ENCODE measurements at places on chromosomes 2 and 18.

GRCh38 chr18:46916551-46917107 is 678 bp downstream of the PIAS2 start:
- H3K36me3 ChIP-seq: no peaks in the 10 kb centered on the region
- H3K4me1 ChIP-seq: peaks cover 46% of the 10 kb centered on the region
- peak overlapping the region; percentile 57 for H3K27ac ChIP-seq
- H3K4me3 ChIP-seq: peak overlapping the region; percentile 95

DNA sequence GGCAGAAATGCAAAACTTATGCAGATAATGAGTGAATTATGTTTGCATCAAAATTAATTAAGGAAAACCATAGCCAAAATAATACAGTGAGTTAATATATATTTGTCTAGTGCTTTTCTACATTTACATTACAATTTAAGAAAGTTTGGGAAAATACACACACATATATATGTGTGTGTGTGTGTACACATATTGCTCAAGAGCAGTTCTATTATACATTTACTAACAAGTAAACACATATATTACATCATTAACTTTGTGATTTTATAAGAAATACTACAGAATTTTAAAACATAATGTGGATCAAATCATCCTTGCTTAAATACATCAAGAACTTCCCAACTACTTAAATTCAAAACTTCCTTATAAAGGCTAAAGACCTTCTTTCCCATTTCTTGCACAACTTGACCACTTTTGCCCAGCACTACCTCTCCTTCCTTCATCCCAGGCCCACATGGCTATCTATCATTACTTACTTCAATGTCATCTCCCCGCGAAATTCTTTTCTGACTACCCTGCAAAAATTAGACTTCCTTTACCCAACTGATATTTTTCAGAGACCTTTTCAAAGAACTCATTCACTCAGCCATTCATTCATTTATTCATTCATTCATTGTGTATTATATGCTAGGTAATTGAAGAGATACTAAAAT is 68.4 kb downstream of the COL5A2 start:
- H3K27me3 ChIP-seq: no peaks in the 10 kb centered on the region
- no peak for DNase-seq
- no peak overlapping the region for H3K4me3 ChIP-seq

DNA sequence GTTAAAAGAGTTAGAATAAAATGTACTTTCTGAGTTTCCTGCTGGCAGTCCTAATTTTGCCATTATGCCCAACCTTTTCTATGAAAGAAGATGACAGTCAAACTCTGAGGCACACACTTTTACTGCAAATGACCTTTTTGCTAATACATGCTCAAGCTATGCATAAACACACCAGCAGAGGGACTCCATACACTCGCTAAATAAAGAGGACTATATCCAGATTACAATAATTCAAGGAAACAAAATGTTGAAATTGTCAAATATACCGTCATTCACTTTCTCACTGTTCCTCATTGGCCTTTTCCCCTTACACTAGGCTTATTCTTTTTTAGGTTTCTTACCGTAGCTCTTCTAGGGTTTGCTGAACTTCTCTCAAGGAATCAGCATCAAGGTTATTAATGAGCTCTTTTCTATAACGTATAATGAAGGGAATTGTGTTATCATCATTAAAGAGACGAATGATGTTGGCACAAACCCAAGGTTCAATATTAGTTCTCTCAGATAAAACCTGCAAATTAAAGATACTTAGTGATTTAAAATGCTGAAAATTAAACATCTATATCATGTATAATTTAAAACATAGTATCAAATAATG is 25.7 kb downstream of the SRBD1 start:
- H3K4me3 ChIP-seq: no peak overlapping the region
- DNase-seq: no peak

GRCh38 chr2:225326969-225327368 is 72.5 kb upstream of the NYAP2 start:
- H3K4me3 ChIP-seq: no peak overlapping the region
- DNase-seq: no peak
- no peak overlapping the region for H3K27ac ChIP-seq
- no peaks in the 10 kb centered on the region for H3K36me3 ChIP-seq
- H3K27me3 ChIP-seq: no peaks in the 10 kb centered on the region

- peaks cover 19% of the 10 kb centered on the region for H3K27me3 ChIP-seq
- no peak for DNase-seq
- no peaks in the 10 kb centered on the region for H3K36me3 ChIP-seq
- no peak overlapping the region for H3K4me3 ChIP-seq
- no peak overlapping the region for H3K27ac ChIP-seq
Measured at GRCh38 chr2:26672818-26673393, 19.6 kb upstream of the KCNK3 start.

DNA sequence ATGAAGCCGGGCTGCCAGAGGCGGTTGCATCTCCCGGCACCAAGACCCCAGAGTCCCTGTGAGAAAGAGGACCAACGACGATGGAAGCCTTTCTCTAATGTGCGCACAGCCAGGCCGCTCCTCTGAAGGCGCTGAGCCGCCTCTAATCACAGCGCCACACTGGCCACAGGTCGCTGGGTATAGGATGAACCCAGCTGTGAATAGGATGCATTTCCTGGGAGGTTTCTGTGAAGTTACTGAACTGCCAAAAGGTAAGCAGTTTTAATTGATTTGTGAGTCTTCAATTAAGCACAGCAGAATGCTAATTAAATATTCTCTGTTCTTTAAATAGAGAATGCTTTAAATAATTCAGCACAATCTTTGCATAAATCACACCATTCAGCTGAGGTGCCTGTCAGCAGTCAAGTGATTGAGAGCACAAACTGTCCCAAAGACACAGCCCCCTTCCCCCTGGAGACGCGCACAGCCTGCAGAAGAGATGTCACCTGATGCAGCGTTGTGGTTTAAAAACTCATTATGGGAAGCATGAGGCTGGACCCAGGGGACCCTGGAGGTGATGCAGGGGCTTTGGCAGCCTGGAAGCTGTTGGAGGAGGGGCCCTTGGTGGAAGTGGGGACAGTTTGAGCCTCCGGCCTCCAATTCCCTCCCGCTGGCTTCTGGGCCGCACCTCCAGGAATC is 98.1 kb downstream of the RTP5 start:
- peaks cover 6% of the 10 kb centered on the region for H3K36me3 ChIP-seq
- no peaks in the 10 kb centered on the region for H3K27me3 ChIP-seq

- H3K4me3 ChIP-seq: no peak overlapping the region
- no peak overlapping the region for H3K27ac ChIP-seq
- H3K27me3 ChIP-seq: no peaks in the 10 kb centered on the region
- H3K4me1 ChIP-seq: no peaks in the 10 kb centered on the region
Measured at GRCh38 chr2:239142806-239143205, 258.0 kb downstream of the HDAC4 start.
